ENCODE measurements at places on chromosomes 4 and X.

DNA sequence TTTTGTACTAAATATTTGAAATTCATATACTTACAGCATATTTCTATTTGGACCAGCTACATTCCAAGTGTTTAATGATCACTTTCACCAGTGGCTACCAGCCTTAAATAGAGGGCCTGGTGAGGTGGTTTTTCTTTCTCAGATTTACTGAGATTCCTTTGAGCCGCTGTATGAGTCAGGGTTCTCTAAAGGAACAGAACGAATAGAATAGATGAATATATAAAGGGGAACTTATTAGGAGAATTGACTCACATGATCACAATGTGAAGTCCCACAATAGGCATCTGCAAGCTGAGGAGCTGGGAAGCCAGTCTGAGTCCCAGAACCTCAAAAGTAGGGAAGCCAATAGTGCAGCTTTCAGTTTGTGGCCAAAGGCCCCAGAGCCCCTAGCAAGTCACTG lies 146.2 kb upstream of the TLL1 start:
- ATAC-seq = no peak

DNA sequence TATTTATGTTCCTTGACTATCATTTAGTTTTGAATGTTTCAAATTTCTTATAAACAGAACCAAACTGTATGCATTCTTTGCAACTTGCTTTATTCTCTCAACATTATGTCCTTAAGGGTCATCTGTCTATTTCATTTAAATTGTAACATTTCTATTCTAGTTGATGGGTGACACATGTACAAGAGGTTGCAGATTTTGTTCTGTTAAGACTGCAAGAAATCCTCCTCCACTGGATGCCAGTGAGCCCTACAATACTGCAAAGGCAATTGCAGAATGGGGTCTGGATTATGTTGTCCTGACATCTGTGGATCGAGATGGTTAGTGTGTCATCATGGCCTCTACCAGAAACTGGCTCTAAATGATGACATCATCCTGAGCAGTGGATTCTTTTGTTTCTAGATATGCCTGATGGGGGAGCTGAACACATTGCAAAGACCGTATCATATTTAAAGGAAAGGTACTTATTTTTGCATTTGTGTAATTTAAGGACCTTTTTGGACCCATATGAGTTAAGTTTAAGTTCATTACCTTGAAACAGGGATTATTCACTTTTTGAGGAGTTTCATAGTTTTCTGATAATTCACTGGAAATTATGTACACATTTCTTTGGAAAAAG lies 6.1 kb downstream of the LIAS start:
- ATAC-seq = peak; percentile 41

- ATAC-seq = no peak
Observed at GRCh38 chr4:124019749-124020549, 623.4 kb downstream of the SPRY1 start.

DNA sequence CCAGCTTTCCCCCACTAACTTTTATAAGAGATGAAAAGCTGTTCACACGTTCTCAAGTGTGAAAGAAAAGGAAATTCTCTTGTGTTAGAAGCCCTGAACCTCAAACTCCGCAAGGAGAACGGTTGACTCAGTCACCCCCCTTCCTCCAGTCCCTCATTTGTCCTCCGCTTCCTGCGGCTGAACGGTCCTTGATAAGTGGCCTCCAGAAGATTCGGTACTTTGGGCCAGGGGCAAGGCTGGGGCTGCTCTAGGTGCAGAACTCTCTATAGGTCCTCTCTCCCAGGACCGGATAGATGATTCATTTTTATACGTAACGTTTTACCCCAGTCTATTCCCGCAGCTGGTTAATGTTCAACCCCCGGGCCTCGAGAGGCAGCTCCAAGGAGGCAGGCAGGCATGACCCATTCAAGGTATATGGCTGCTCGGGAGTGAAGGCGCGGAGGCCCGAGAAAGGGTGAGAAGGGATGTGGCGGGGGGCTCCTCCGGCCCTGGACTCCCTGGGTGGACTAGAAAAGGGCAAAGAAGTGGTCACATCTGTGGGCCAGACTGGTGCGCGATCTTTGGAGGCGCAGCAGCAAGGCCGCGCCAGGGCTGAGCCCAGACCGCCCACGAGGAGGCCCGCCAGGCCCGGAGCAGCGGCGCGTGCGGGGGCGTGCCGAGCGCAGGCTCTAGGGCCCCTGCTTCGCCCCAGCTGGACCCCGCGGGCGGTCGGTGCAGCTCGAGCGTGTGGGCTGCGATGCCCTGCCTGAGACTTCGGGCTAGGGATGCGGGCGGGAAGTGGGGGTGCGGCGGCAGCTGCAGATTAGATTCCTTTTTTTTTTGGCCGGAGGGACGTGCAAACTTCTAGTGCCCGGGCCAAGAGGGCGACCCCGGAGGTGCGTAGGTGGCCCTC lies 11.7 kb downstream of the PITX2 start:
- peak; percentile 28 for ATAC-seq

DNA sequence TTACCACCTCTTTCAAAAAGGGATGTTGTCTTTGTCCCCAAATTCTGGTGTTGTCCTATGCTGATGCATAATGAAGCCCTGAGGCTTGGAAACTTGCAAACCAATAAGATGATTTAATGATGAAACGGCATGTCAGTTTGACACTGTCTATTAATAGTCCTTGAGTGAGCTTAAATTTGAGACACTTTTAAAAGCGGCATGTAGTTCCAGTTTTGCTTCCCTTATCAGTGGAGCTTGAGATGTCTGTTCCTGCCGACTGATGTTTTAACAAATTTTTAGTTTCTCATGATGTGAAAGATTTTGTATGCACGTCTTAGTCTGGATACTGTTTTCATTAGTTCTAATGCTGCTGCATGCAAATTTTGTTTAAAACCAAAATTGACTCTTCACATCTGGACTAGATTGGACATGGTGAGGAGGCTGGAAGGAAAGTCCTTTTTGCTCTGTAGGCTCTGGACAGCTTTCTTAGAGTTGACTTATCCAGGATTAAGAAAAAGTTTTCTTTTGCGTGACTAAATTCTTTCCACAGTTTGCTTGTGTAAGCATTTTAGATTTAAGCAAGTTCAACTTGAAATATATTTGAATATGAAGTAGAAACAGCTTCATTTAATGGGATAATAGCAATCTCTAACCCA lies 11.7 kb downstream of the C1GALT1C1 start:
- ATAC-seq = no peak

- ATAC-seq = no peak
Observed at GRCh38 chrX:45992402-45993123, 552.7 kb downstream of the ZNF674 start.

DNA sequence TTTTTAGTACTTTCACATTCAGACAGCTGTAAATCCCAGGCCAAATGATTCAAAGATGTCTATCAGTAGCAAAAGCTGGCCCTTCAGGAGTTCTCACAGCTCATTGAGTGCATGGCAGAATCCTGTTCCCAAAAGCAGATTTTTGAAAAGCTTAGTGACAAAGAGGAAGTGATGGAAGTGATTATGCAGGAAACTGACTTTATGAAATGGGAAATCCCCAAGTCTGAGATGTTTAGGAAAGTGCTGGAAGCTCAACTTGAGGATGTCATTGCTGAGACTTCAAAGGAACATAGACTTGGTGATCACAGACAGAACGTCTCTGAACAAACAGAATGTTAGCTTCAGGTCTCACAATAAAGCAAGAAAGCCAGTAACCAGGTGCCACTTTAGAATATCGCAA lies 51.0 kb upstream of the CFAP47 start:
- ATAC-seq = no peak

- ATAC-seq = no peak
Observed at GRCh38 chr4:25941457-25942221, 27.6 kb downstream of the SMIM20 start.

- no peak for ATAC-seq
Observed at GRCh38 chr4:173857828-173858227, 327.8 kb upstream of the HAND2 start.

DNA sequence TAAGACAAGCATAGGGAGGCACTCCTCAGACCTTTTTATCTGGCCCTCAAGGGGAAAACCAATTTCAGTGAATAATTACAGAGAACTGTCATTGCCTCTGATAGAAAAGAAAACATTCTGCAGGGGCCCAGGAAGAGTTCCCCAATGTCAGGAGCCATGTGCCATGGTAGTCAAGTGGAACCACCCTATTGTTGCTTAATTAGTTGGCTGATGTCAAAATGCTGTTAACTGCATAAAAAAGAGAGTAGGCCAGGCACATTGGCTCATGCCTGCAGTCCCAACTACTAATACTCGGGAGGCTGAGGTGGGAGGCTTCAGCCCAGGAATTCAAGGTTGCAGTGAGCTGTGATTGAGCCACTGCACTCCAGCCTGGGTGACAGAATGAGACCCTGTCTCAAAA lies 28.6 kb upstream of the OGT start:
- no peak for ATAC-seq

DNA sequence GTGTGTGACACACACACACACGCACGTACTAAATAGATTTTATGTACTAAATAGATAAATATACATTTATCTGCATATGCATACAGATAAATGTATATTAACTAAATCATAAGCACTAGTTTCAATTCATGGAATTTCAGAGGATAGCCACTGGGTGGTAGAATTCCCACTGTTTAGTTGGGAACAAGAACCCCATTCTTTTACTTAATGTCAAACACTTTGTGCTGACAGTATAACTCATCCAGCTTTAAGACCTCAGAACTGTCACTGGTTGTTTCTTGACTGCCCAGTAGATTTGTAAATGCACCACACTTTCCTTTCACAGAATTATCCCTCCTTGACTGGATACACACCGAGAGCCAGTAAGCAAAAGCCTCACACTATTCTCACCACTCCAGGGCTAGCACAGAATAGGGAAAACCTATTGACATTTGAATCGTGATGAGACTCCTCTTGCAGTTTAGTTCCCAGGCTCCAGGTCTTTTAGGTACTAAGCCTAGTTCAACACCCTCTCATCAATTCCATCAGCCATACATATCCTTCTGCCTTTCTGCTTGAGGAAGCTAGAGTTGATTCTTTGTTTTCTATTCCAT lies 32.4 kb downstream of the PPARGC1A start:
- ATAC-seq = no peak

DNA sequence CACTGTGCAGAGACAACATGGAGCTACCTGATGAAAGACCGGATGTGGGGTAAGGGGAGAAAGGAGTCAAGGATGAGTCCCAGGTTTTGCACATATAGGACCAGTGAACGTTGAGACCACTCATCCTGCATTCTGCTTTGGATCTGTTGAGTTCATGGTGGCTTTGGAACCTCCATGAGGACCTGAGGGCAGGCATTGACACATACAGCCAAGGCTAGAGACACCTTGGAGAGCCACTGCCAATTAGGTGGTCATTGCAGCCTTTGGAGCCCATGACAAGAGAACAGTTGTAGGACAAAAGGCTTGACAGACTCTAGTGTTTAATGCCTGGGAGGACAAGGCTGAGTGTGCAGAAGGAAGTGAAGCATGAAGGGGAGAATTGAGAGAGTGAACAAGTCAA lies 87.9 kb downstream of the STK32B start:
- no peak for ATAC-seq

- ATAC-seq = no peak
Observed at GRCh38 chr4:108465886-108466500, 154.4 kb upstream of the RPL34 start.

- no peak for ATAC-seq
Observed at GRCh38 chrX:1484638-1485019, 31.9 kb upstream of the ASMTL start.

- ATAC-seq = no peak
Observed at GRCh38 chr4:117847849-117848248, 186.4 kb upstream of the NDST3 start.

DNA sequence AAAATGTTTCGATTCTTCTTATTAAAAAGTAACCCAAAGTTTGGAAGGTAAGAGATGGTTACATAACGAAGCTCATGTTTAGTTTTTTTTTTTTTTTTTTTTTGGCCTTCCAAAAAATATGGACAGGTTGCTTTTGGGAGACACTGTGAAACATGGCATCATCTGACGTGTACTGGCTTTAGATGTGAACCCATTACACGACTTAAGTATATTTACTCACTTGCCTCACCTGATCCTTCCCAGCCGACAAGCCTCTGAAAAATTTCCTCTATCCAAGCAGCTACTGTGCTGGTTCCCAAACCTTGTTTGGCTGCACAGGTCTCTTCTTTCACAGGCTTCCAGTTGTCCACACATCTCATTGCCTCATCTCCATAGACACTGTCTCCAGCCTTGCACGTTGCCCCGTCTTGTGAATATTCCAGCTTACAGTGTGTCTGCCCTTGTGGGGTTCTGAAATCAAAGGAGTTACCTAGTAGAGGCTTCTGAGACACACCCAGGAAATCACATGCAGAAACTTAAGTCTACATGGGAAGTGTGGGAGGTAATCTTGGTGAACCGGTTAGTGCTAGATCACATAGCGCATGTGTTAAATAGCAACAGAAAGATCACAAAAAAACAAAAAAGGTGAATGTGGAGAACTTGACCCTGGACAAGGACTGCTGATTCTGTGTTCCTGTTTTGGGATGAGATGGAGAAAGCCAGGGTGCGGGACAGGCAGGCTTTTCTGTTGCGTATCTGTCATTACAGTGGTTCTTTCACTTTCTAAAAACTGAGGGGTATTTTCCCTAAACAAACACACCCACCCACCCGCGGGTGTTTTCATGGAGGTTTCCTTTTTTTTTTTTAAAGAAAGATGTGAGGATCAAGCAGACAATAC lies 328.6 kb downstream of the ARHGAP10 start:
- peak; percentile 78 for ATAC-seq

DNA sequence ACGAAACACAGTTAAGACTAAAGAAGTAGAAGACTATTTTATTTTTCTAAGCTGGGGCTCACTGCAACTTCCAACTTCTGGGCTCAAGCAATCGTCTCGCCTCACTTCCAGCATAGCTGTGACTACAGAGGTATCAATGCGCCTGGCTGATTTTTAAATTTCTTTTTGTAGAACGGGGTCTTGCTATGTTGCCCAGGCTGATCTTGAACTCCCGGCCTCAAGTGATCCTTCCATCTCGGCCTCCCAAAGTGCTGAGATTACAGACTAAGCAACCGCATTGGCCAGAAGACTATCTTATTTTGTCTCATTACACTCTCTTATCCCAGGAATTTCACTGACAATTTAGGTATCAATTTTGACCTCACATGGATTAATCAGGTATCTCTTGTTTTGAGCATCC lies 1.2 kb downstream of the LAMTOR3 start:
- no peak for ATAC-seq

GRCh38 chrX:82087699-82088098 lies 885.8 kb downstream of the SH3BGRL start:
- ATAC-seq = no peak

DNA sequence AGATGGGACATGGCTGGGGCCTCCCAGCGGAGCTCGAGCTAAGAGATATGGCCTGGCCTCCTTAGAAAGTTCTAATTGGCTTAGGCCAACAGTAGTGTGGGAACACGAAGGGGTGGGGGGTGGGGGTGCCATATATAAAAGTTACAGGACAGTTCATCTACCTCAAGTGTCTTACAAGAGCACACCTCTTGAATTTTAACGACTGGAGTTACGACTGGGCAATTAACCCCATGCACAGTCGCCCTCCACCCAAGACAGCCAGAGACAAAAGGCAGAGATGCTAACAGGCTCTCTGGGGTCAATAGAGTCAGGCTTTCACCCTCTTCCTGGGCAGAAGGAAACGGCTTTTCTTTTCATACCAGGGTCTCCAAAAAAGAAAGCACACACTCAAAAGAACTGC lies 302.2 kb downstream of the BCOR start:
- no peak for ATAC-seq

Data from esophagus mucosa (tissue), 1 donor.